ENCODE measurements at places on chromosomes 16 and 17.
A peak's percentile ranks its signal among the peaks of the same experiment; 100 is the strongest.

DNA sequence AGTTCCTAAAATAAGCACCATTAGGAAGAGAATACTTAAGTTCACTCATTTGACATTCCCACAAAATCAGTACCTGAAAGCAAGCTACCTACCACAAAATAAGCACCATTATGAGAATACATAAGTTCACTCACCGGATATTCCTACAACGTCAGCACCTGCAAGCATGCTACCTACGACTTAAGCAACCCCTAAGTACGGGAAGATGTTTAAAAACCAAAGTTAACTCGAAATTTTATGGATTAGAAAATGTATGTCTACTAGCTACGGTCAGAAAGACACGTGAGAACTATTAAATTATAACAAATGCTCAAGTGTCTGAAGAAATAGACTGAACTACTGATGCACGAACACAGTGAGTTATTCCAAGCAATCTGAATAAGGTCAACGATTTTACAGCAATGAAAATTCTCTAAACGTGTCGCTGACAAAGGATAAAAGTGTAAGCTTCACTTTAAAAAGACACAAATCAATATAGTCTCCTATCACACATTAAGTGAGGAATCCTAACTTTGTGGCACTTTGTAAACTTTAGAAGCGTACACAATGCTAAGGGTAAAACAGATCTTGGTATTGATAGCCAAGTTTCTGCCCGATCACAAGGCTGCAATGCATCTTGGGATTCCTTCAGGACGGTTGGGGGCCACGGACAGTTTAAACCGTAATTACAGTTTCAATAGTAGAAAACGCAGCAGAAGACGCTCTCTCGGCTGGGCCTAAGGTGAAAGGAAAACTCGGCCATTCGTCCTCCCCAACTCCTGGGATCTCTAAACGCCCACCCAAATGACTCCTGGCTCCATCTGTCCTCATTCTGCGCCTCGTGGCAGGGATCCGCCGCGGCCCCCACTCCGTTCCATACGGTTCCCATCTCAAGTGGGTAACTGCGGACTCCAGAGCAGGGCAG lies 1.3 kb downstream of the GSPT1 start:
- DNase-seq, result peak; percentile 30

GRCh38 chr16:70774261-70774660 lies 26.7 kb downstream of the VAC14 start:
- DNase-seq, result no peak

- DNase-seq, result peak; percentile 47
These were observed 52.8 kb upstream of the TOB1 start for GRCh38 chr17:50918933-50919296.

DNA sequence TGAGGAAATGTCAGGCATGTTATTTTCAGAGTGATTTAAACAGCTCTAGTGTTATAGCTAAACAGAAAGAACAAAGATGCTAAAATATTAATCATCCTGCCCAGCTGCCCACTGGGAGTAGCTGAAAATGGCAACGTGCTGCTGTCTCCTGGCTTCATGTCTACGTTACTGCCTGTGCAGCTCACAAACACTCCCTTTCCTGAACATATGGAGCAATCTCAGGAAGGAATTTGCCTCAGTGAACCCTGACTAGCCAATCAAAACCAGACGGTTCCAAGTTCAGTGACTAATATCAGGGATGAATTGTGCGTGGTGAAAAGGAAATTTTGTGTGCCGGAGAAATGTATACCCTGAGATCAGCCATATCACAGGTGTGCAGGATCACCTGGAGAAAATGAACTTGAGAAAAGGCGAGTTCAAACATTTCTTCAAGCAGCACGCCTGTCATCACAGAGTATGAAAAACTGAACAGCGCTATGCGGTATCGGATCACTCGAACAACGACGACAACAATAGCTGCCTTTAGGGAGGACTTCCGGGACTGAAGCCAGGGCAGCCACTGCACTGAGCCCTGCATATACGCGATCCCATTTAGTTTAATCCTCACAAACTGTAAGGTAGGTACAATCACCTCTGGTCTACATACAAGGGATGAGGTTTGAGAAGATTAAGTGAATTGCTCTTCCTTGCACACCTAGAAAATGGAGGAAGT lies 110.3 kb downstream of the STX8 start:
- no peak for DNase-seq

DNA sequence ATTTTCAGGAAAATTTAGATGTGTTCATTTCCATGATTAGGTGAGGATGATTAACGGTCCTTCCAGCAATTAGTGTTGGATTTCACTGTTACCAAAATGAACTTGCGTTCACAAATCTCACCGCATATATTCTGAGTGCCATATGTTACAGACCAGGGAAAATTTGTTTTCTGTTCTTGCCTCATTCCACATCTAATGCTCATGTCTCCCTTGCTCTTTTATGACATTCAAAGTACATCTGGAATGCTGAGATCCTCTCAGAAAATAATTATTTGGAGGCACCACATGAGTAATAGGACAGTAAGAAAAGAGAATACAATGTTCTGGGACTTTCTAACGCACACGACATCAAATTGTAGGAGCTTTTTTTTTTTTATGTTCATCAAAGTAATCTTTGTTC lies 406.5 kb downstream of the SHISA9 start:
- no peak for DNase-seq

- DNase-seq, result no peak
These were observed 6.5 kb upstream of the OR2C1 start for GRCh38 chr16:3349175-3349574.

GRCh38 chr17:280216-280615 lies 72.4 kb downstream of the RPH3AL start:
- DNase-seq, result no peak

DNA sequence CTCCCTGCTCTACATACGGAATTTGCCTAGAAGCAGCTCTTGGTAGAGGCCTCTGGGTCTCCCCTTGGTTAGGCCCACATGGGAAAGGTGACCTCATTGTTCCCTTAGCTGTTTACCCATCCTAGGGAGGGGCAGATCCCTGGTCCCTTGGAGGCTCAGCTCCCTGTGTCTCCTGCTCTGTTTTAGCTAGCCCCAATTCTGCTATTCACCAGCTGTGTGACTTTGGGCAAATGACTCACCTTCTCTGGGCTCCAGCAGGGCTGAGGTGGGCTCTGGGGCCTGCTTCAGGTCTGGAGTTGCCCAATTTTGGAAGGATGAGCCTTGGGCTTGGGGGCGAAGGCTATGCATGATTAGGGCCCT lies 3.9 kb downstream of the ABCC3 start:
- no peak for DNase-seq

- no peak for DNase-seq
These were observed 182.8 kb downstream of the FTO start for GRCh38 chr16:53886482-53887378.

DNA sequence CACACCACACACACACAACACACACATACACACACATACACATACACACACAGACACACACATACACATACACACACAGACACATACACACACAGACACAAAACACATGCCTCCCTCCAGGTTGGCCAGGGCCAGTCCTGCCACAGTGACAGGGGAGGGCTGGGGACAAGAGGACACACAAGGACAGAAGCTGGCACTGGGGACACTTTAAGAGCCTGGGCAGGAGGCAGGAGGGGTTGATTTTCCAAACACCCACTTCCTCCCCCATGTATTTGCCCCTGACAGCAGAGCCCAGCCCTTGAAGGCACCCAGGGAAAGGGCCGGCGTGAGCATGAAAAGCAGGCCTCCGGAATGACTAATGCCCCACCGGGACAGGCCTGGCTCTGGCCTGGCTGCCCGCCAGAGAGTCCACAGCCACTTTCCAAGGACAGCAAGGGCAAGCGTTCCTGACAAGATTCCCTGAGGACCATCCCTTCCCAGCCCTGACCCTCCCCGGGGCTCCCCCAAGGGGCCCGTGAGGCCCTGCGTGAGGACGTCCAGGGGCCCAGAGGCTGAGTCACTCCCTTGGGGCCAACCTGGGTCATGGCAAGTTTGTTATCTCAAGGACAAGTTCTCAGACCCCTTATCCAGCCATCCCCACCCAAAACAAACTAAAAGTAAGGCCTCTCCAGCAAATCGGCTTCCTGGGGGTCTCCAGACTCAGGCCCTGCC lies 235.6 kb downstream of the ZNF423 start:
- DNase-seq, result no peak

GRCh38 chr16:13957197-13958078 lies 37.5 kb downstream of the ERCC4 start:
- DNase-seq, result no peak

DNA sequence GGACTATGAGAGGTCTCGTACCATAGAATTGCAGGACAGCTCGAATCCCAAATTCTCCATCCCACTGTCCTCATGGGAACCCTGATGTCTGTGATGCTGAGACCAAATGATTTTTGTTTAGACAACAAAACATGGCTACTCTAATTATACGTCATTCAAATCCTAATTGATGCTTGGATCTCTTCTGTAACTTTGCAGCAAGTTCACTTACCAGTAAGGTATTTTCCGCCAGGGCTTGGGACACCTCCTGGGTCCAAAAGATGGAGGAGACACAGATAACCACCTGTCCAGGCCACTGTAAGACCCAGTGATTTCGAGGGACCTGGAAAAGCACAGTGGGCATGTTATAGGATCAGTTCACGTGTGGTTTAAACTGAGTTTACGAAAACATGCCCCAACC lies 92.8 kb downstream of the DNAH3 start:
- DNase-seq, result no peak

DNA sequence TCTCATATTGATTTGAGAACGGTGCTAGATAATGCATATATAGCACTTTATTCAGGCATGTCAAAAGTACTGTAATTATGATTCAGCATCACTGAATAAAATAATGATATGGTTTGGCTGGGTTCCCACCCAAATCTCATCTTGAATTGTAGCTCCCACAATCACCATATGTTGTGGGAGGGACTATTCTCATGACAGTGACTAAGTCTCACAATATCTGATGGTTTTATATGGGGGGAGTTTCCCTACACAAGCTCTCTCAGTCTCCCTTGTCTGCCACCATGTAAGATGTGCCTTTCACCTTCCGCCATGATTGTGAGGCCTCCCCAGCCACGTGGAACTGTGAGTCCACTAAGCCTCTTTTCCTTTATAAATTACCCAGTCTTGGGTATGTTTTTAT lies 25.6 kb upstream of the LONP2 start:
- no peak for DNase-seq

DNA sequence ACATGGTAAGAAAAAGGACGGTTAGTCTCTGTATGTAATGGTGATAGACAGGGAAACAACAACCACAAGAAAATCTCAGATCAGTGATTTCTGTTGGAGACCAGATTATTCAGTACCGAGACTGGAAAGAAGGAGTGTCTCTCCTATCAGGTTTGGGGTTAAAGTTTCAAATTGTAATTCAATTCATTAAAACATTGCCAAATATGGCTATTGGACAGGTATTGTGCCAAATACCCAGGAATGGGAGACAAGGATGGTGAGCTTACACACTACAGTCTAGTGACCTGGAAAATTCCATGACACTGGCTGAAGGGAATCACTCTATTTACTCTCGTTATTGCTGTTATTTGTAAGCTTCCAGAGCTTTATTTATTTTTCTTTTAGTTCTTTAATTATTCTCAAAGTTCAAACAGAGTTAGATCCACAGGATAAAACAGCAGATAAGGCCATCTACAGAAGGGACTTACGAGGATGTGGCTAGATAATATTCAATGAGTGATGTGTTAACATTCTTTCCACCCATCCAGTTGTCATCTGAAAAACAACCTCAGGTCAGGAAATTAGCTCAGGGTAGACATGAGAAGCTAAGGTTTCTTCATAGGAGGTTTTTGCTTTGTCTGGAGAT lies 25.1 kb upstream of the MMD start:
- no peak for DNase-seq

GRCh38 chr16:49603956-49604355 lies 230.4 kb downstream of the C16orf78 start:
- DNase-seq, result no peak

Measured in naive thymus-derived CD8-positive, alpha-beta T cell (primary cell).